Epithelial cell of esophagus (primary cell): ENCODE measurements at places on chromosomes 12 and 14.

- DNase-seq = peak; percentile 98
These were observed at the start of gene PSMB5 for GRCh38 chr14:23034498-23035302. Gene PSMB5 (minus strand): TSS chr14:23034900. CDS start chr14:23034881, 19 bp downstream.

GRCh38 chr14:51457843-51458562 lies 193.7 kb upstream of the FRMD6 start:
- DNase-seq = no peak

DNA sequence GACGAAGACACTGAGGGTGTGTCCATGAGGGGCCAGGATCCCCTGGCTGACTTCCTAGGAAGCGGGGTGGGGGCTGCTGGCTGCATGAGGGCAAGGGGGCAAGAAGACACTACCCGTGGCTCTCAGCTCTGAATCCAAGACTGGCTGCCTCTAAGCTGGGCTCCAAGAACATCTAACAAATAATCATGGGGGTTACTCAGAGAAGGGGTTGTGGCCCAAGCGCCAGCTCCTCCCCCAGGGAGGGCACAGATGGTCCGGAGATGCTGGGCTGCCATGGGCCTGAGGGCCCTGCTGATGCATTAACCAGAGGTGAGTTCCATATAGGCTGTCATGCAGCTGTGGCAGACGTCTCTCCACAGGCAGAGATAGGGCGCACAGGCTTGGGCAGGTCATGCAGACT lies 14.3 kb downstream of the SYNDIG1L start:
- no peak for DNase-seq

- no peak for DNase-seq
These were observed 55.1 kb upstream of the BCL11B start for GRCh38 chr14:99327050-99327449.

DNA sequence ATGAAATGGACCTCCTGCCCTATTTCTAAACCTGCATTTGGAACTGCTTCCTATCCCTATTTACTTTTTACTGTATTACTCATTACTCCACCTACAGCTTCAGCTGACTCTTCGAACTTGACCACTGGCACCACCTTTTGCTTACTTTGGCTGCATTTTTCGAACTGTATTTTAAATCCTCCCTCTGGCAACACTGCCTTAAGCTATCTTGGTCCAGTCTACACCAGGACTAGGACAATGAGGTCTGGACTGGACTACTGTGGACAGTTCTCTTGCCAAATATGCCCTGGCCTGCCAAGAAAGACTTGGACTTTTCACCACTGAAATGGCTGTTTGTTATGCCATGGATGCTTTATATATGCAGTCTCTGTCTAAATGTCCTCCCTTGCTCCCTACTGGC lies 328.1 kb downstream of the BTG1 start:
- peak; percentile 29 for DNase-seq

DNA sequence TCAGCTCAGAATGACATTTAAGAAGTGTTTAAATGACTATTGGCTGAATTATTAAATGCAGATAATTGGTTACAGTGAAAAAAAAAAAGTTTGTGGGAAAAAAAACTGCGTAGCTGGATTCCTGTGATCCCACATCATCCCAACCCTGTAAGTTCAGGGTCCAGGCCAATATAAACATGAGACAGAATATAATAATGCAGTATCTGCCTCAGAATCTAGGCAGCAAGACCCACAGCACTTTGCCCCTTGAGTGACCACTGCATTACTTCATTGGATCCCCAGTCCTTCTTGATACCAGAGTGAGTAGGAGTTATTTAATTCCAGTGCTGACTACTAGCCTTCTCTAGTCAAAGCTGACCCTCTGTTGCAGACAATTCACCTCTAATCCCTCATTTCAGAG lies 272.6 kb downstream of the CCER1 start:
- DNase-seq = no peak

- DNase-seq = no peak
These were observed 272.9 kb downstream of the ADGRD1 start for GRCh38 chr12:131226345-131227265.

- DNase-seq = no peak
These were observed 209.6 kb downstream of the CRADD start for GRCh38 chr12:93886533-93887511.

- DNase-seq = no peak
These were observed 52.6 kb upstream of the STK38L start for GRCh38 chr12:27191531-27191930.

GRCh38 chr14:24204163-24205146 lies 1.0 kb upstream of the TSSK4 start:
- DNase-seq = no peak

DNA sequence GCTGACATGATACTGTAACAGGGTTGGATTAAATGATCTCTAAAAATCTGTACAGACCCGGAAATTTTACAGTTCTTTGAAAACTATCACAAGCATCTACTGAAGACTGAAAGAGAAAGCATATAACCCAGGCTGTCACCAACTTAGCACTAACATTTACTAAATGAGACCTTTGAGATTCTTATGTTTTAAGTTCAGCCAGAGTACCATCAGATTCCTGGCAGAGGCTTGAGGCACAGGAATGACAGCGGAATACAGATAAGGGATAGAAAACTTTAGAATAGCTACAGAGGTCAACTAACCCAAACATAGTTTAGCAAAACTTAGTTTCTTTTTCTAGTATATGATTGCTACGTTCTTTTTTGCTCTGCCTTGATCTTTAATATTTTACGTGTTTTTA lies 91.6 kb upstream of the FERMT2 start:
- DNase-seq = no peak

GRCh38 chr14:60566101-60566500 lies 57.2 kb downstream of the SIX6 start:
- DNase-seq = no peak

DNA sequence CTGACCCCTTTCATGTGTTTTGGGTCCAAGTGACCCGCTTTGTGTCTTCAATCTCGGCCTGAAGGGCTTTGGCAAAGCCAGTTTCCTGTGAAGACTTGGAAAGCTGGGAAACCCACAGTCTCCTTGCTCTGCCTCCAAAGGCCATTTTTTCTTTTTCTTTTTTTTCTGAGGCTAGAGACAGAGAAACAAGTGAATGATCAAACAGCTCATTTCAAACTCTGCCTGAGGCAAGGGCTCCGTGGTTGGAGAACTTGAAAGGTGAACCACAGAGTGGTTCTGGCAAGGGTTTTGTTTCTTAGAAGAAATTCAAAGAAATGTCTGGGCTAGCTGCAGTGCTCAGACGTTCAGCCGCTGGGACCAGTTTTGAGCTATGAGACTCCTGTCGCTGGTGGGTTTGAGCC lies 62.7 kb downstream of the ERH start:
- peak; percentile 77 for DNase-seq

GRCh38 chr14:93101181-93101580 lies 14.5 kb downstream of the ITPK1 start:
- no peak for DNase-seq

DNA sequence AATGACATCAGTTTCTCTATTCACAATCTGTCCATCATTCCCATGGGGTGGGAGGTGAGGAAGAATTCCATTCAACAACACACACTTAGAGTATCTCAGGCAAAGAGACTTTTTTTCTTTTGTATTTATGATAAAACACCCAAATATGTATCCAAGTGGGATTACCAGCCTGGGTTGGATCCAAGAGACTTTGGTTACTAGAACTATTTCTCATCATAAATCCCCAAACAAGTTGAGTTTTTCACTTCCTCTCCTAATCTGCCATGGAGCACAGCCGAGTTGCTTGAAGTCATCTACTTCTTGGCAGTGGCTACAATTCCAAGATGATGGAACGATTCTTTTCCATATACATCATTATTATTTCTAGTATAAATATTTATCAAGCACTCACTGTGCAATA lies 209.2 kb upstream of the HMGA2 start:
- no peak for DNase-seq

DNA sequence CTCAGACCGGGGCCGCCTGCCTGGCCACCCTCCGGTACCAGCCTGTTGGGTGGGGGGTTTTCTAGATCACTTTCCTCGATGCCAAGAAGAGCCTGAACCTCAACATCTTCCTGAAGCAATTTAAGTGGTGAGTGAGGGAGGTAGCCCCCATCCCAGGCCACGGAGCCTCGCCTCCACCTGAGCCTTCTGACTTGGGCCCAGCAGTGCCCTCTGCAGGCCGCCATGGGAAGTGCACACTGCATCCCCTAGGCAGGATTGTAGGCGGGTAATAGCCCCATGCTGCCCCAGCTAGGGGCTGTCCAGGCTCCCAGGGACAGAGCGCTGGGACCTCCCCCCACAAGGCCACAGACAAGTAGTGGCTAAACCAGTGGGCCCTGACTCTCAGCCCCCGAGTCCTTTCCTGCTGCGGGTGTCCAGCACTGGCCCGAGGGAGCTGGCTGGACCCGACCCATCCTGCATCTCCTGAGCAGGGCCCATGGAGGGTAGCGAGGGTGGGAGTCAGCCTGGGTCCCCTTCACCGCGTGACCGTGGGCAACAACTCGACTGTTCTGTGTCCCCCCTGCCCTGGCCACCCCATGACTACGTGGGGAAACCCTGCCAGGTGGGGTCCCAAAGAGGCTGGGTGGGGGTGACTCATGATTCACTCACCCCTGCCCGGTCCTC lies 15.3 kb upstream of the ADSS1 start:
- DNase-seq = peak; percentile 60
